Osteoblast (primary cell): ENCODE measurements at places on chromosomes 6 and 20. TPM values are rescaled to one million over a fixed set of nuclear protein-coding genes. Genes with fewer than 3 reads are reported as not detected.

- DNase-seq, result no peak
- H3K27ac ChIP-seq, result no peak overlapping the region
- no peaks in the 10 kb centered on the region for H3K4me1 ChIP-seq
- no peak overlapping the region for H3K4me3 ChIP-seq
- no peaks in the 10 kb centered on the region for H3K27me3 ChIP-seq
Observed at GRCh38 chr20:53385941-53386767, 207.5 kb downstream of the ZNF217 start.

DNA sequence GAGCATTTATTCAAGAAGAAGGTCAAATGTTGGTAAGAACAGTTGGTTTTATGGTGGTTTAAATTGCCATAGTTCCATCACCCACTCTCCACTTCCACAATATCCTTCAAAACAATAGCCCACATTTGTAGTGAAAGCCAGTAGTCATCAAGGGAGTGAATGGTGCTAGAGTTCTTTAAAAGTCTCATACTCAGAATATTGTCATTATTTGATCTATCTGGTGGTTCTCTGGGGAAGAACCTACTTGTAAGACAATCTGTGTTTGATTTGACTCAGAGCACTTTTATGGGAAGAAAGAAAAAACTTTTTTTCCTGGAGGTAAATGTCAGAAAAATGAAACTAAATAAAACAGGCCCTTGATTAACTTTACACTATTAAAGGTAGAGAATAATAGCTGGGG lies 893.8 kb downstream of the QKI start:
- no peaks in the 10 kb centered on the region for H3K36me3 ChIP-seq
- DNase-seq, result no peak
- H3K4me1 ChIP-seq, result no peaks in the 10 kb centered on the region
- no peak overlapping the region for H3K27ac ChIP-seq

DNA sequence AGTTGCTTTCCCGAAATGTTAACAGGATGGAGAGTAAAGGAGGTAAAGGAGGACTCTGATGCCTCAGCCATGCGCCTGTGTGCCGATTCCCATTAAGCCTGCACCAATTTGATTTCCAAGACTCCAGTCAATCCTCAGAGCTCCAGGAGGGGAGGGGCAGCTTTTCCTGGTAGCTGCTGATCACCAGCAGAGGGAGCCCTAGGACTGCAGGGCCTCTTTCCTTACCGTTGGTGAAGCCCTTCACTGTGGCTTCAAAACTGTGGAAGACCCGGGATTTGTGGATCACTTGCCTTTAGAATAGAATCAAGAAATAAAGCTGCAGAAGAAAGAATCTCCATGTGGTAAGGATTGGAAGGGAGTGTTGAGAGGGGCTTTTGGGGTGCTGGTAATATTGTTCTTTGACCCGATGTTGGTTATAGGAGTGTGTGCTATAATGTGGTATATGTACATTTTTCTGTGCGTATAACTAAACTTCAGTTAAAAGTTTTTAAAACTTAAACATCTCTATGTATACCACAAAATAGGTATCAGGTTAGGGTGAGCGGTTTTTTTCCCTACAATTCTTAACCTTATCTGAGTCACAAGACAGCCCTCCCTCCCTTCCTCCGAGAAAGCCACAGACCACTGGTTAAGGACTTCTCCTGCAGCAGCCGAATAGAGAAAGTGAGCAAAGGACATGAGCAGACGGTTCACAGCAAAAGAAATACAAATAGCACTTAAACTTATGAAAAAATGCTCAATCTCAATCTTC lies 6.9 kb upstream of the OSER1 start:
- H3K4me3 ChIP-seq, result no peak overlapping the region
- no peaks in the 10 kb centered on the region for H3K4me1 ChIP-seq
- H3K27me3 ChIP-seq, result no peaks in the 10 kb centered on the region
- H3K36me3 ChIP-seq, result no peaks in the 10 kb centered on the region
- no peak overlapping the region for H3K27ac ChIP-seq
- peak; percentile 88 for DNase-seq

DNA sequence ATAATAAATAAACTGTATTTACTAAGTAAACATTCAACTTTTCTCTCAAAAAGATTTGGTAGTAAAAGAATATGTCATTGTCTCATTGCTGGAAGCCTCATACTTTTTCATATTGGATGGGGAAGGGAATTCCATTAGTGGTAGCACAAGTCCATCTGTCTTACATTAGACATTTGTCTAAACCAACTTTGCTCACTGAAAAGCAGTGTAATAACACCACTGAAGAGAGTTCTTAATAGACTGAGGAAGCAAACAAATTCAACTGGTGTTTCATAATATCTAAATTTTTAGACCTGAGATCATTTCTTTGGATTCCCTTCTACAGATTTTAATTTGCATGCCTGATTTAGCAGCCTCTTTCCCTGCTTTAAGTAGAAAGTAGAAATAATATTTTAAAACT lies 62.7 kb downstream of the PLCB1 start:
- H3K36me3 ChIP-seq, result no peaks in the 10 kb centered on the region
- DNase-seq, result no peak
- no peak overlapping the region for H3K27ac ChIP-seq

IRF4 gene
- under 0.01 TPM in 2 replicates for total RNA-seq
